ENCODE measurements at places on chromosomes 7 and 10. TPM values are rescaled to one million over a fixed set of nuclear protein-coding genes. Genes with fewer than 3 reads are reported as not detected.

Gene AGR3
- total RNA-seq: not detected

- H3K36me3 ChIP-seq: no peaks in the 10 kb centered on the region
- peak; percentile 41 for DNase-seq
- no peaks in the 10 kb centered on the region for H3K27me3 ChIP-seq
These were observed 7.8 kb upstream of the HERC4 start for GRCh38 chr10:68082872-68083271.

DNA sequence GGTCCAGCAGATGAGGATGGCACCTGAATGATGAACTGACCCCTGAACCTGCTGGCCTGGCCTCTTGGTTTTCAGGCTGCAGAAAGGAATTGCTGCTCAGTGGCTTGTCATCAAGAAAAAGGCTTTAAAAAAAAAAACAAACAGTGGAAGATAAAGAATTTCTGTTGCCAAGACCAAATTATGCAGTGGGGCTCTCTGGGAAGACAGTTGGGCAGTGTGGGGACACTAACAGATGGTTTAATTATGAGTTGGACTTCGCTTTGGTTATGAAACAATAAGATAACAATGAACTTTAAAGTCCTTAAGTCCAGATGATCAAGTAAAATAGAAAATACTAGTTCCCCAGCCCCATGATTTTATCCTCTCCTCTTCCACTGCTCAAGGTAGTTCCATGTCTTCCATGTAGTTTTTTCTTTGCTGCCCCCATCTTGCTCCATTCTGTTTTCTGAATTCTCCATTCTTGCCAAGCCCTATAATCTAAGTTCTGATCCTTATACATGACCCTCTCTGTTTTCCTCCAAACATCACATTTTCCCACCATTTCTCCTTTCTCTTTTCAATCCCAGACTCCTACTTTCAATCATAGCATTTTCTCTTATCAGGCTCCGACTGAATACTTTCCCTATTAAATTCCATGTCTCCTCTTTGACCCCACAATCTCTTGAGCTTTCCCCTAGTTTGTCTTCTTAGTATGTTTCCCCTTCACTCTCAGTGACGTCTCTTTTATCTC is 52.6 kb downstream of the ANK3 start:
- no peaks in the 10 kb centered on the region for H3K36me3 ChIP-seq
- no peaks in the 10 kb centered on the region for H3K27me3 ChIP-seq
- H3K27ac ChIP-seq: no peak overlapping the region
- no peak overlapping the region for H3K4me3 ChIP-seq
- H3K4me1 ChIP-seq: no peaks in the 10 kb centered on the region
- peak; percentile 38 for DNase-seq

DNA sequence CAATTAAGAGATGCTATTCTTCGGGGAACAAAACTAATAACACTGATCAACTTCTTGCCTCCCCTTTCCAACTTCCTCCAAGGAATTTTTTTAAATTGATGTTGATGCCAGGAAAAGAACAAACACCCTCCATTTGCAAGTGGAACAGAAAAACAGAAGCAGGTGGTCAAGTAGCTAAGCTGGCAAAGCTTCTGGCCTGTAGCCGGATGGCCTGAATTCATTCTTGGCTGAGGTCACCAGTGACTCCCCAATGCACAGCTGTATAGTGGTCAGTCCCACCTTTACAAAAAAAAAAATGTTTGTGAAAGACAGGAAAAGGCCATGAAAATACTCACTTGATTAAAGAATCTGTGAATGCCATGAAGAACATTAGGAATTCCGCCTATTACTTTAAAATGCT is 39.1 kb downstream of the DOCK4 start:
- H3K27ac ChIP-seq: no peak overlapping the region
- no peaks in the 10 kb centered on the region for H3K27me3 ChIP-seq
- no peaks in the 10 kb centered on the region for H3K36me3 ChIP-seq

GRCh38 chr7:116585392-116585791 is 60.6 kb downstream of the CAV1 start:
- H3K36me3 ChIP-seq: no peaks in the 10 kb centered on the region
- no peak for DNase-seq
- H3K4me3 ChIP-seq: no peak overlapping the region
- H3K27ac ChIP-seq: no peak overlapping the region
- H3K27me3 ChIP-seq: no peaks in the 10 kb centered on the region

DNA sequence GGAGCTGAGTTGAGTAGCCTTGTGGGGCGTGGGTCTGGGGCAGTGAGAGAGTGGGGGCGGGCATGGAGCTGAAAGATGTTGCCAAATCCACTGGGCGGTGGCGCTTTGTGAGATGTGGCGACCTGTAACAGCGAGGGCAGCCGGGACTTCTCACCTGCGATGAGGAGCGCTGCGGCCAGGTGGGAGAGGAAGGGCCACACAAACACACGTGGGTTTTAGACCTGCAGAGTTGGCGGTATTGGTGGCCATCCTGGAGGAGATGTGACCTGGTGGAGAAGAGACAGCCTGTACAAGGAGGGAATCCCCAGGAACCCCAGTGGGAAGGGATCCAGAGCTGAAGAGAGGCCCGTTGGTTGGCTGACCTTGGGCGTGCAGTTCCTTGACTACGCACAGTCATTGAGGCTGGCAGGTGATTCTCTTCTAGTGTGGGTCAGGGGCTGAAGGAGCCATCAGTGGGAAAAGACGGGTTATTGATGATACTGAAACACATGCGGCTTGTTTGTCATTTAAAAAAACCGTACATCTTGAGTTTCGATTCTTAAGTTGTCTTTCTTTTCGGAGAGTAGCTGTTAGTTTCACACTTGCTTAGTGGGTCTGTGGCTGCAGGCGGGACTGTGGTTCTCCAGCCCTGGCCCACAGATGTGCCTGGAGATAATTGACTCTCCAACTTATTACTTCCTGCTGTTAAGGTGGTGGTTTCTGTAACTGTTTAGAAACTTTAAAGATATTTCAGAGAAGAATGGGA is 2.4 kb downstream of the CHST12 start:
- no peaks in the 10 kb centered on the region for H3K27me3 ChIP-seq
- DNase-seq: no peak
- no peak overlapping the region for H3K4me3 ChIP-seq
- no peak overlapping the region for H3K27ac ChIP-seq
- H3K4me1 ChIP-seq: peaks cover 8% of the 10 kb centered on the region
- no peaks in the 10 kb centered on the region for H3K36me3 ChIP-seq

Gene BMS1
- total RNA-seq: 13.9 TPM

GRCh38 chr10:121608469-121609190 is 10.4 kb upstream of the FGFR2 start:
- no peaks in the 10 kb centered on the region for H3K27me3 ChIP-seq
- DNase-seq: no peak
- no peak overlapping the region for H3K27ac ChIP-seq
- H3K4me1 ChIP-seq: no peaks in the 10 kb centered on the region
- no peaks in the 10 kb centered on the region for H3K36me3 ChIP-seq

DNA sequence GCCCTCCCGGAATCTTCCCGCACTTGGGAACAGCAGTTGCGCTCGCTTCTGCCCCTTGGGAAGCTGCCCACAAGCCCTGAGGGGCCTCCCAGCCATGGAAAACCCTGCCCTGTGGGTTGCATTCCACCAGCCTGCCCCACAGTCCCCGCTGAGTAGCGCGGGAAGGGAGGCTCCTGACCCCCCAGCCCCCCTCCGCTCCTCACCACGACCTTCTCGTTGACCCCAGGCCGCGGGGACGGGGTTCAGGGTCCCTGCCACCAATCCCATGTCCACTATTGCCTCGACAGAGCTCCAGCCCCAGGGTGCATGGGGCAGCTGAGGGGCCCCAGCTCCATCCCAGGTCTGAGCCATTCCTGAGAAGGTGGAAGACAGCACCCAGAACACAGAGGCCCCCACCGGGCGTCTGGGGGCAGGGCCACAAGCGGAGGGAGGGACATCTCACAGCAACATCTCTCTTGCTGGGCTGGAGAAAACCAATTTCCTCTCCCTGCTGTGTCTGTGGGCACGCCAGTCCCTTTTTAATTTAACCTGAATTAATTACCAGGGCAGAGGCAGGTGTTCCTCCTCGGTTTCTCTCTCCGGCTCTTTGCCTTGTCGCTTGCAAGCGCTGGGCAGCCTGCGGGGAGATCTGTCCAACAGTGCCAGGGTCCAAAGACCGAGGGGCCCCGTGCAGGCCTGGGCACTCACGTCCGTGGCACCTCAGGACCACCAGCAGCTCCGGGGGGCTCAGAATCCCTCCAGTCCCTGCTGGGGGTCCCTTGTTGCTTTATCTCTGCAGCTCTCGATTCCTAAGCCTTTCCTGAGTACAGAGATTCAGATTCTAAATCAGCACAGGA is 57.9 kb downstream of the FOXL3 start:
- no peak for DNase-seq
- H3K27ac ChIP-seq: no peak overlapping the region
- no peaks in the 10 kb centered on the region for H3K27me3 ChIP-seq
- H3K4me3 ChIP-seq: no peak overlapping the region

- H3K4me1 ChIP-seq: peaks cover 4% of the 10 kb centered on the region
- no peak overlapping the region for H3K27ac ChIP-seq
- no peaks in the 10 kb centered on the region for H3K36me3 ChIP-seq
- H3K27me3 ChIP-seq: no peaks in the 10 kb centered on the region
- peak; percentile 78 for DNase-seq
These were observed 88.3 kb downstream of the FAM107B start for GRCh38 chr10:14686356-14686755.

DNA sequence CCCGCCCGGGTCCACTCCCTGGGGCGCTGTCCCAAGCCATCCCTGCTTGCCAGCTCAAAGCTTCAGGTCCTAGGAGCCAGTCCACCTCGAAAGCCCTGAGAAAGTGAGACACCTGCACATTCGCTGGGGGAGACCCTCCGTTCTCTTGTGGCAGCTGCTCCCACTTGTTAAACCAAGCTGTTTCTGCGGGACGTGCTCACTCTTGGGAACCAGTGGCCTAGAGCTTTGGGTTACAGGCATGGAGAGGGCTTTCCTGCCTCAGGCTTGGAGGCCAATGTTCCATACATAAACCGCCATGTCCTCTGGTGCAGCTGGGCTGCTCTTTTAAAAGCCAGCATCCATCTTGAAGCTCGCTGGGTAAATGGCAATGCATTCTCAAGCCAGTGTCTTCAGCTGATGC is 19.9 kb upstream of the TTYH3 start:
- no peak overlapping the region for H3K27ac ChIP-seq
- no peaks in the 10 kb centered on the region for H3K27me3 ChIP-seq
- no peak overlapping the region for H3K4me3 ChIP-seq
- H3K4me1 ChIP-seq: peaks cover 5% of the 10 kb centered on the region
- H3K36me3 ChIP-seq: no peaks in the 10 kb centered on the region

GRCh38 chr10:75904499-75905283 is 473.3 kb downstream of the LRMDA start:
- H3K27me3 ChIP-seq: no peaks in the 10 kb centered on the region
- no peaks in the 10 kb centered on the region for H3K36me3 ChIP-seq
- DNase-seq: no peak
- no peak overlapping the region for H3K4me3 ChIP-seq

DNA sequence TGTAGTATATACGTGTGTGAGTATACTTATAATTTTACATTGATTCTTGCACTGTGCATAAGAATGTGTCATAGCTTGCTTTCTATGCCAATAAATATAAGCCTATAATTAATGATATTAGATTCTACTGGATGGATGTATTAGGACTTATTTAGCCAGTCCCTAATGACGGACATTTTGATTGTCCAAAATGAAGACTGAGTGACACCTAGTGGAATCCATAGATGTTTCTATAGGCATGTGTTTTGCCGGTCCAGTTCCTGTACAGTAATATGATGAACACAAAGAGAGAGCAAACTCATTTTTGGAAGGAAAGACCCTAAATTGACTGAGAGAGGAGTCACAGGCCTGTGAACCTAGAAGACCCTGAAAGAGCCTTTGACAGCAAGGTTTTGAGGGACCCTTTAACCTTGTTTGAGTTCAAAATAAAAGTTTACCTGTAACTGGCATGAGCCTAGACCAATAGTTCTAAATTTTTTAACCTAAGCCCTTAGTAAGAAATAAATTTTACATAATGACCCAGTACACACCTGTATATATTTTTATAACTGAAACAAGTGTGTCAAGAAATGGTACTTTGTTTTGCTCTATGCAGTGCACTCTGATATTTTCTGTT is 42.4 kb upstream of the AGBL3 start:
- H3K27ac ChIP-seq: no peak overlapping the region
- DNase-seq: no peak
- H3K4me3 ChIP-seq: no peak overlapping the region
- H3K36me3 ChIP-seq: no peaks in the 10 kb centered on the region
- H3K4me1 ChIP-seq: peaks cover 4% of the 10 kb centered on the region

Gene PTPRZ1
- total RNA-seq: not detected

- no peak overlapping the region for H3K4me3 ChIP-seq
- peak; percentile 20 for DNase-seq
- no peak overlapping the region for H3K27ac ChIP-seq
- H3K4me1 ChIP-seq: peaks cover 10% of the 10 kb centered on the region
These were observed 9.9 kb downstream of the TAS2R41 start for GRCh38 chr7:143487566-143487965.

GRCh38 chr10:30505543-30506298 is 71.7 kb downstream of the MAP3K8 start:
- no peak overlapping the region for H3K27ac ChIP-seq
- H3K36me3 ChIP-seq: no peaks in the 10 kb centered on the region
- no peak overlapping the region for H3K4me3 ChIP-seq
- peaks cover 4% of the 10 kb centered on the region for H3K27me3 ChIP-seq
- DNase-seq: no peak

DNA sequence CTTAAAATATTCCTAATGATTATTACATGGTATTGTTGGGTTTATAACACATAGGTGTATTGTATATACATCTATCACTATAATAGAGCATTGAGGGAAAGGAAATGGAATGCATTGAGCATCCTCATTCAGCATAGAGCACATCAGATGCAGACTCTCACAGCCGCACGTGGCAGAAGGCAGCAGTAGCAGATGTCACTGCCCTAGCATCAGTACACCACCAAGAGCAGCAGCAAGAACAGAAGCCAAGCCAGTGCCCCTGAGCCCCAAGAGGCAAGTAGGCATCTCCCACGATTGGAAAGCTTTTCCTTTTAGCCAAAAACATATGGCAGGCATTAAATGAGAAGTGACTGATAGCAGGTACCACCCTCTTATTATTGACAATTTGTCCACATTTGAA is 510.0 kb downstream of the TNS3 start:
- H3K4me3 ChIP-seq: no peak overlapping the region
- no peak overlapping the region for H3K27ac ChIP-seq
- no peaks in the 10 kb centered on the region for H3K4me1 ChIP-seq
- H3K27me3 ChIP-seq: no peaks in the 10 kb centered on the region

GRCh38 chr7:107708956-107709355 is 35.0 kb upstream of the CBLL1 start:
- no peak overlapping the region for H3K4me3 ChIP-seq
- no peaks in the 10 kb centered on the region for H3K36me3 ChIP-seq
- H3K4me1 ChIP-seq: no peaks in the 10 kb centered on the region
- peak; percentile 24 for DNase-seq
- no peak overlapping the region for H3K27ac ChIP-seq
- no peaks in the 10 kb centered on the region for H3K27me3 ChIP-seq

Gene KIAA1217
- 0.26 TPM for total RNA-seq

Gene OR6B1
- total RNA-seq: not detected

Gene FRMD4A
- total RNA-seq: 26.9 TPM

GRCh38 chr7:87216701-87217508 is 2.6 kb downstream of the TMEM243 start:
- peaks cover 2% of the 10 kb centered on the region for H3K4me1 ChIP-seq
- DNase-seq: no peak
- H3K36me3 ChIP-seq: no peaks in the 10 kb centered on the region
- peaks cover under 1% of the 10 kb centered on the region for H3K27me3 ChIP-seq

- no peaks in the 10 kb centered on the region for H3K4me1 ChIP-seq
- H3K27ac ChIP-seq: no peak overlapping the region
- no peak for DNase-seq
- no peak overlapping the region for H3K4me3 ChIP-seq
These were observed 93.0 kb downstream of the PTPRN2 start for GRCh38 chr7:158494643-158495042.

GRCh38 chr10:70603449-70603801 is 884 bp upstream of the PRF1 start:
- H3K27ac ChIP-seq: no peak overlapping the region
- no peaks in the 10 kb centered on the region for H3K27me3 ChIP-seq
- H3K36me3 ChIP-seq: no peaks in the 10 kb centered on the region
- H3K4me3 ChIP-seq: no peak overlapping the region
- no peaks in the 10 kb centered on the region for H3K4me1 ChIP-seq
- no peak for DNase-seq
